ENCODE measurements at places on chromosomes 1 and 21. TPM values are rescaled to one million over a fixed set of nuclear protein-coding genes. Genes with fewer than 3 reads are reported as not detected.
A peak's percentile ranks its signal among the peaks of the same experiment; 100 is the strongest.

- no peak for DNase-seq
Observed at GRCh38 chr1:38151399-38151798, 104.8 kb upstream of the POU3F1 start.

DNA sequence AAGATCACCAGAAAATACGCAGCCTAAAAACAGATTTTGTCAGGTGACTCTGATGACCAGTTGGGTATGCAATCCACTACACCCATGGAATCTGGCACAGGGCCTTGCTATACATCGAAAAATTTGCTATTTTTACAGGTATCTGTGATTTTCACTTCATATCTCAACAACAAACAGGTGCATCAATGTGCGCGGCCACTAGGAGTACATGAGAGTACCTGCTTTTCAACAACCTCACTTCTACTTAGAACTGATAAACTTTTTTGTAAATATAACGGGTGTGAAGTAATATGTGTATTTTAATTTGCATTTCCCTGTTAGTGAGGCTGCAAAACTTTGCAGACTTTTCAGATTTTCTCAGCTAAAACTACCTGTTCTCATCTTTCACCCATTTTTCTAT lies 80.8 kb downstream of the SLC45A1 start:
- no peak for DNase-seq

DNA sequence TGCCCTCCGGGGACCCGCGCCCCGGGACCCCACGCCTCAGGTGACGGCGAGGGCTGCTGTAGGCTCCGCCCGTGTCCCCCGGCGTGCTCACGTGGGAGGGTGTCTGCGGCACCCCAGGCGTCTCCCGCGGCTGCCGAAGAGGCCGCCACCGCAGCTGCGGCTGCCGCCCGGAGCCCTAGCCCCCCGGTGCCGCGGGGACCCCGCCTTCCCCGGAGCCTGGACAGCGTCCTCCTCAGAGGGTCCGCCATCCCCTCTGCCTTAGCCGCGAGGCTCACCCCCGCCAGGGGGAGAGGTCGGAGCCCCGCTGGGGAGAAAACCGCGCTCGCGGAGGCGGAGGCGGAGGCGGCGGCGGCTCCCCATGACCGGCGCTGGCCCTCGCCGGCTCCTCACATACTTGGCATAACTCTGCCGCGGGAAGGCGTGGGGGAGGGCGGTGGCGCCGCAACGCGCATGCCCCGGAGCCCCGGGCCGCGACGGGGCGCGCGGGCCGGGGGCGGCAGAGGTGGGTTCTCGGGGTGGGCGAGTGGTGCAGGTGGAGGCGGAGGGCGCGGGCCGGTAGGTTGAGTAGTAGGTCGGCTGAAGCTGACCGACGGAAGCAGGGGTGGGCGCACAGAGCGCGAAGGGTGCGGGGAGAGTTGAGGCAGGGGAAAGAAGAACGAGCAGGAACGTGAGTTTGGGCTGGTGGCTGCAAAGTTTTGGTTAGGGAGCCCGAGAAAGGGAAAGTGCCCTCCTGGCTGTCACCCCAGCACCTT lies 700 bp upstream of the SYDE2 start:
- DNase-seq, result peak; percentile 81

DNA sequence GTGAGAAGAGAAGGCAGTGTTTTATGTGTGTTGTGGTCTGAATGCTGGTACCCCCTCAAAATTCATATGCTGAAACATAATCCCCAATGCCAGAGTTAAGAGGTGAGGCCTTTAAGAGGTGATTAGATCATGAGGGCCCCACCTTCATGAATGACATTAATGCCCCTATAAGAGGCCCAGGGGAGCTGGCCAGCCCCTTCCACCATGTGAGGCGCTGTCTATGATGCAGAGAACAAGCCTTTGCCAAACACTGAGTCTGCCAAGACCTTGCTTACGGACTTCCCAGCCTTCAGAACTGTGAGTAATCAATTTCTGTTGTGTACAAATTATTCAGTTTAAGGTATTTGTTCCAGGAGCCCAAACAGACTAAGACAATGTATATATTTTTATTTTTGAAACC lies 20.2 kb downstream of the CAPZB start:
- peak; percentile 80 for DNase-seq

DNA sequence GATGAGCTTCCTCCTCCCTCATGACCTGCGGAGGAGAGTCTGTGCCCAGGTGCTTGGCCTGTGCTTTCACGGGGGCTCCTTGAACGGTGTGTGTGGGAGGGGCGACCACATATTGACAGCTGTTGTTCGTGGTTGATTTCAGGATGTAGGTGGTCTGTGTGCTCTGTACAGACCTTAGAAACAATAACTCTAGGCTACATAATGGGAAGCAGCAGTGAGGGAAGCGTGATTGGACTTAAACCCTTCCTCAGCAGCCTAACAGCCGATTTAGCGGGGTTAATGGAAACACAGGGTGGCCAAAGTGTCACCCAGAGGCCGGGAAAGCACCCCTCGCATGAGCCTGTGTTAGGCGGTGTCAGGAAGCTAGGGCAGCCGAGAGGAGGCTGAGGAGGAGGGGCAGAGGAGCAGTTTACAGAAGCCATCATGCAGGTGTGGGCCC lies 56.0 kb downstream of the TBCE start:
- no peak for DNase-seq

RGS18 gene
- not detected for total RNA-seq

Data from MG63 (cell line).